DMS79 (cell line): ENCODE measurements at places on chromosomes 1 and 21.

- DNase-seq: no peak
Observed at GRCh38 chr1:61322769-61323168, 240.4 kb downstream of the NFIA start.

- DNase-seq: no peak
Observed at GRCh38 chr1:208238710-208239472, 5.3 kb downstream of the PLXNA2 start.

- DNase-seq: peak; percentile 67
Observed at GRCh38 chr1:25468033-25468432, 37.3 kb downstream of the MACO1 start.

- DNase-seq: no peak
Observed at GRCh38 chr1:248421384-248421783, 18.5 kb downstream of the OR2T1 start.

GRCh38 chr1:215830226-215830810, 263.2 kb downstream of the KCTD3 start:
- no peak for DNase-seq

DNA sequence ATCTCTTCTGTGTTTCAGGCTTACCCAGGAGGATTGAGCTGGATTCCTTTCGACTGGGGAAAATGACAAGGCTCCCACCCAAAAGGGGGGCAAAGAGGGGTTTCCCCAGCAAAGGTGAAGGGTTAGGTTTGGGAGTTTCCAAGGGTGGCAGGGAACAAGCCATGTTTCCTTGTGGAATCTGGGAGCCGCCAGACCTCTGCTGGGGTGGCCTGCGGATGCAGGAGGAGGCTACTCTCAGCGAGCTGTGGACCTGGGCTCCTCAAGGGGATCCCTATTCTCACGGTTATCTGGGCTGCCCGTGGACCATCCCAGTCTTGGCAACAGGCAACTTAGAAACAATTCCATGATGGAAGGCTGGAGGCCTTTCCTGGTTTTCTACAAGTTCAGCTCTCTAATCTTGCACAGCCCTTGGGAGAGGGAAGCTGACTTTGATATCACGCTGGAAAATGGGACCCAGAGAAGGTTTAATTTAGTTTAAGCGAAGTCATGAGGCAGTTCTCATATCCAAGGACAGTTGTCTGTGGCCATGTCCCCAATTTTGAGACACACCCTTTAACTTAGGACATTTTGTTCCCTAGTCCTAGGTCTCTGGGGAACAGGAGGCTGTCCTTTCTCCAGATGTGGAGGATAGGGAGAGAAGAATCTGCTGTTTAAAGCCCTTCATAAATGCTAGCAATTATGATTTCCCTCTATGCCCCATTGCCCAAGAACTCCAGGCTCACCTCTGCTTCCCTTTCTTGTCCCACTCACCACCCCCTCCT, 24.7 kb upstream of the STUM start:
- DNase-seq: no peak

GRCh38 chr1:18508084-18508483, 27.4 kb downstream of the KLHDC7A start:
- DNase-seq: no peak

- no peak for DNase-seq
Observed at GRCh38 chr1:23837908-23838307, 12.7 kb upstream of the HMGCL start.

DNA sequence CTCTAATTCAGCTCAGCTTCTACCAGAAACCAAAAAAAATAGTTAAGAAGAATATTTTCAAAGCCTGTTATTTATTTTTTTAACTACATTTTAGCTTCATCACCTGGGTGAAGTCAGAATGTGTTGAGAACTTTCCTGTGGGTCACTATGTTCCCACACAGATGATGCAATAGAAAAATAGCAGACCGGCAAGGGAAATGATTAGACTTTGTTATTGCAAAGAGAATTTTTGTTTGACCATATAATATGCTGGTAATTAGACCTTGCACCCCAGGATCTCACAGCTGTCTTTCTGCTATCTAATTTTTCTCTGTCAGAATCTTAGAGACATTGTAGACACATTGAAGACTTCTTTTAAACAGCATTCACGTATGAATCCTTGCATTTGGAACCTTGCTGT, 299.3 kb downstream of the TBX15 start:
- no peak for DNase-seq

GRCh38 chr1:219659005-219659600, 46.2 kb upstream of the ZC3H11B start:
- no peak for DNase-seq

- DNase-seq: no peak
Observed at GRCh38 chr1:203475012-203475981, at the start of gene PRELP. TSS of gene PRELP (plus strand) at chr1:203475806. CDS start at chr1:203483185, 7,379 bp downstream.

GRCh38 chr1:58709540-58710175, 9.8 kb upstream of the MYSM1 start:
- DNase-seq: no peak

- DNase-seq: no peak
Observed at GRCh38 chr21:36354918-36355680, 30.1 kb upstream of the CHAF1B start.

DNA sequence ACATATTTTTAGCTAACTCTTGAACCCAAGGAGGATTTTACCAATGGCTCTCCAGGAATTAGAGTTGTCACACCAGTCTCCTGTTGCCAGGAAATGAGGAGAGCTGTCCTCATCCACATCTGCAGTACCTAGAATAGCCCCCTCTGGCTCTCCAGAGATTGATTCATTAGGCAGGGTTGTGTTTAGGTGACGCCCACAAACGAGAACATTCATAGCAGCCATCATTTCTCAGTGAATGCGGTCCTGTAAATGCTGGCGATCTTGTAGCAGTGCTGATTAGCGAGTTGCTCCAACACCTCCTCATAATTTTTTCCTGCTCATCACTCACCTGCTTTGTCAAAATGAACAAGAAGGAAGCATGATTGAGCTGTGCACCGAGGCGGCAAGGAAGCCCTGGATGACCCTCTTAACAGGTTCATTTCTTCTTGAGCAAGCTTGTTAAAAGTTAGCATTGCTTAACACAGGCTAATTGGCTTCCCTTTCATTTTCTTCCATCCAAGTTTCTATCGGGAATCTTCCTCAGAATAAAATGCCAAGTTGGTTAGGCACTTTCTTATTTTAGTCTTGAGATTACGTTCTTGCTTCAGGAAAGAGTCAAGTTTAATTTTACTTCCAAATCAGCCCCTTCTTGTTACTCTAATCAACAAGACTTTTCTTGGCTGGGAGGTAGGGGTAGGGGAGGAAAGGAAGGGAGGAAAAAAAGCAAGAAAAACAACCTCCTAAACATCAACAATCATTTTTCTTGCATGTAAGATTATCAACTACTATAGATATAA, 16.5 kb upstream of the KLHDC8A start:
- DNase-seq: no peak

DNA sequence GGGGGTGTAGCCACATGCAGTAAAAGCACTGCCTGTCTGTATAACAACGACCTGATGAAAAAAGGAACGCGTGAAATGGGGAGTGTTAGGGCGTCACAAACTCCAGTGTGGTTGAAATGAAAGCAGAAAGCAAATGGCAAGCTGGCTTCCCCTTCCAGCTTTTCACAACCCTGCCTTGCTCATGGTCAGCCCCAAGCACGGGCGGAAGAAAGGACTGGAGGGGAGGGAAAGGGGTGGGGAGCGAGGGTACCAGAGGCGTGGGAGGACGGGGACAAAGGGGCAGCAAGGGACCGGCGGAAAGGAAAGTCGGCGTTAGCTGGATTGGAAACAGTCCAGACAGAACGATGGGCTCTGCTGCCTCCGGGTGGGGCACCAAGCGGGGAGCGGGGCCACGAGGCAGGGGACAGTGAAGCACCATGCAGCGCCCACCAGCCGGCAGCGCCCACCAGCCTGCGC, 9.6 kb downstream of the VPS26C start:
- DNase-seq: no peak

DNA sequence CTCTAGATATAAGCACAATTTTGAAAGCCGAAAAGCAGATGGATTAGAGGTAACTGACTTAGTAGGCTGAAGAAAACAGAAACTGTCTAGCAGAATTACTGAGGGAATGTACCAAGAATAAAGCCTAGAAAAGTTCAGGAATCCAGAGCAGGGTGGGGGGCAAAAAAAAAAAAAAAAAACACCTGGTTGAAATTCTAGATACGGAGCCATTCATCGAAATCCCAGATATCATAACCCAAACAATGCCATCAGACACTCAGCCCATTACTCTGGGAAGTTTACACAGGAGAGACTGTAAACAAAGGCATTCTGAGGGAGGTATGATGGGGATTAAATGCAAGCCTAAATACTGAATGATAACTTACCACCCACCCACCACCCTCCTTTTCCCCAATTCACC, 45.6 kb downstream of the ENAH start:
- no peak for DNase-seq

GRCh38 chr1:241482761-241483250, 36.7 kb downstream of the FH start:
- DNase-seq: no peak

GRCh38 chr1:41449326-41449921, 35.1 kb downstream of the EDN2 start:
- DNase-seq: no peak

DNA sequence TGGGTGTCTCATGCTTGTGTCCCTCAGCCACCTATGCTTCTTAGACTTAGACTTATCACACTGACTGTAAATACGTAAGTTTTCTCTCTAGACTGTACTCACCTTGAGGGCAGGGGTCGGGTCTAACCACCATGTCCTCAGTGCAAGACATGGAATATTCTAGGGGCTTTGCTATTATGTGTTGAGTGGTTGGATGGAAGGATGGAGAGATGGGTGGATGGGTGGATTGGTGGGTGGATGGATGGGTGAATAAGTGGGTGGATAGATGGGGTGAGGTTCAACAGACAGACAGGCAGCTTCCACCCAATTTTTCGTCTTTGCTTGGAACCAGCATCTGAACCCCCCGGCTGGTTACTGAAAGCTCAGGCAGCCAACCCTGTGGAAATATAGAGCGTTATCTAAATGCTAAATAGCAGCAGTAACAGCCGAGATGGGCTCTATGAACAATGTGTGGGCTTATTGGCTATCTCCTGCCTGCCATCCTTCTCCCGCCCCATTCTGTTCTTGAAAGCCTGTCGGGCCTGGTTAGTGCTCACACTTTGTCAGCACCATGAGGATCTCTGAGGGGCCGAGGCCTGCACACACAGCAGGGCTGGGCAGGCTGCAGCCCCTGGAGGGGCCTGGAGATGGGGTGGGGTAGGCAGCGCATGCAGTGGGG, 130.7 kb downstream of the ACTL8 start:
- DNase-seq: no peak

GRCh38 chr1:154408174-154408777, 3.1 kb downstream of the IL6R start:
- DNase-seq: no peak

GRCh38 chr1:191895049-191895448, 263.2 kb upstream of the RGS18 start:
- DNase-seq: no peak

DNA sequence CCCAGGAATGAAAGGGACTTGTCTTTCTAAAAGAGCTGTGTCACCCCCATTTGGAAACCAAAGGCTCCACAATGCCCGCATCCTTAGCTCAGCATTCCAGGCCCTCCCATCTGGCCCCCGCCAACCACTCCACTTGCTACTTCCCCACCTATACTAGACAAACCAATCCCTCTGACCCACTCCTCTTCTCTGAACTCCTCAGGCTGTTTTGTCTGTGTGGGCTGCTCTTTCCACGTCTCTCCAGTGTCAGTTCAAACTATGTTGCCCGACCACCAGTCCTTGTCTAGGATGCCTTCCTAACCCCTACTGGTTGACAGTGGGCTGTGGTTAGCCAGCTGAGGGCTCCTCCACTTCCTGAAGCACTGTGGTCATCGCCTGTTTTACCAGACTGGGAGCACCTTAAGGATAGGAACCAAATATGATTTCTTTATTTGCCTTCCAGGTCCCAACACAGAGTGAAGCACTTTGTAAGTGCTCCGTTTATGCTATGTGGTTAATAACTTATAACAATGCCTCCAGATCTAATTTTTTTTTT, 8.1 kb upstream of the COA7 start:
- DNase-seq: no peak

DNA sequence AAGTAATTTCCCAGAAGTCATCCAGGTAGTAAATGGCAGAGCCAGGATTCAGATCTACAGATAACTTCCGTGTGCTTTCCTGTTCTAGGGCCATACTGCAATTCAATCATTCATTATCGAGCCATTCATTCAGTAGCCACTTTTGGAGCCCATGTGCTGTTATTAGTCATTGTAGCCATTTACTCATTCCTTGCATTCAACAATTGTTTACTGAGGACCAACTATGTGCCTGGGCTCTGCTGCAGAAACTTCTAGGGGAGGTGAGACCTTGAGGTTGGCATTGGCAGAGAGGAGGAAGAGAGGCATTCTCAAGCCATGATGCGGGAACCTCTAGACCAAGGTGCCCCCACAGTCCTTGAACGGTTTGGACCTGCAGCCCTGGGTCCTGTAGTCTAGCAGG, 27.9 kb downstream of the EPHB2 start:
- DNase-seq: no peak

DNA sequence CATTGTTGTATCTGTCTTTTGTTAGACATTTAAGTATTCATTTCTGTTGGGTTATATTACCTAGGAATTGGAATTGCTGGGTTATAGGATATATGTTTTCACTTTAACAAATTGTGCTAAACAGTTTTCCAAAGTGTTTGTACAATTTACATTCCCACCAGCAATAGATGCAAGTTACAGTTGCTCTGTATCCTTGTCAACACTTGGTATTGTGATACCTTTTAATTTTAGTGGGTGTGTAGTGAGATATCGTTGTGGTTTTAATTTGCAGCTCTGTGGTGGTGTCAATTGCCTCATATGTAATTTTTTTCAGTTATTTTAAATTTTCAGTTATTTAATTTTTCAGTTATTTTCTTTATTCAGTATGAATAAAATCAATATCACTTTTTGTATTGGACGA, 7.4 kb upstream of the DPH5 start:
- DNase-seq: no peak

DNA sequence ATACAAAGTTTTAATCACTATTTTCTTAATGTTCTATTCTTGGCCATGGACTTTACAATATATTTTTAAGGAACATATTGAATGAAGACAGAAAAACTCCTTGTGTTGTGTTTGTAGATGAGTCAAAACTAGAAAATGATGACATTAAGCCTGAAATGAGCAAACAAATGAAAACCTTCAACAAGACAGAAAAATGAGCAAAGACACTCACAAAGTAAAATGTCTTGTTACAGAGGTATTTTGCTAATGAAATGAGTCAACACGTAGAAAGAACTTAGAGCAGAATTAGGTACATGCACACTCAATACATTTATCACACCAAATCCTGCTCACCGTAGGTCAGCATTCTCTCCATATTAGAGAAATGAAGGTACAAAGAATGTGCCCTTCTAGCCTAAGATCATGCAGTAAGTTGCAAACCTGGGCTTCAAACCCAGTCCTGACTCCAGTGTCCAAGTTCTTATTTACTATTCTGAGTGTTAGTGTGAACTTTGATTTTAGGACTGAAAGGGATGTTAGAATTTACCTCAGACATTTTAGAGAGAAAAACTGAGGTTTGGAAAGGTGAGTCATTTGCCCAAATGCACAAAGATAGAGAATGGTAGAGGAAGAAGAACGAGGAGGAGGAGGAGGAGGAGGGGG, 133.9 kb upstream of the SGIP1 start:
- no peak for DNase-seq

DNA sequence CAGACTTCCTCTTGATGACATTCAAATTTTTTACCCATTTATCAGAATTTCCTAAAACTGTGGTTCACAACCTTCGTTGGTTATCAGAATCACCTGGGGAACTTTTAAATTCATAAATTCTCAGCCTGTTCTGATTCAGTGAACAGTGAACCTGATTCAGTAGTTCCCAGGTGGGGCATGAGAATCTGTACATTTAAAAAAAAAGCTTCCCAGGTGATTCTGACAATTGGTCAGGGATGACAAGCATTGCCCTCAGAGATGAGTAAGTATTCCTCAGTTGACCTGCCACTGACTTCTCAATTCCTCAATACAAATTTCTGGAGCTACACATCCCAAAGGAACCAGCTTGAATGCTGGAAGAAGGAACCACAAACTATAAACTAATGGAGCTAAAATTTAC, 23.5 kb upstream of the CR2 start:
- no peak for DNase-seq
